ENCODE measurements at places on chromosomes 3 and 15.

- DNase-seq = no peak
Measured at GRCh38 chr15:52731732-52732470, 52.7 kb upstream of the ATOSA start.

DNA sequence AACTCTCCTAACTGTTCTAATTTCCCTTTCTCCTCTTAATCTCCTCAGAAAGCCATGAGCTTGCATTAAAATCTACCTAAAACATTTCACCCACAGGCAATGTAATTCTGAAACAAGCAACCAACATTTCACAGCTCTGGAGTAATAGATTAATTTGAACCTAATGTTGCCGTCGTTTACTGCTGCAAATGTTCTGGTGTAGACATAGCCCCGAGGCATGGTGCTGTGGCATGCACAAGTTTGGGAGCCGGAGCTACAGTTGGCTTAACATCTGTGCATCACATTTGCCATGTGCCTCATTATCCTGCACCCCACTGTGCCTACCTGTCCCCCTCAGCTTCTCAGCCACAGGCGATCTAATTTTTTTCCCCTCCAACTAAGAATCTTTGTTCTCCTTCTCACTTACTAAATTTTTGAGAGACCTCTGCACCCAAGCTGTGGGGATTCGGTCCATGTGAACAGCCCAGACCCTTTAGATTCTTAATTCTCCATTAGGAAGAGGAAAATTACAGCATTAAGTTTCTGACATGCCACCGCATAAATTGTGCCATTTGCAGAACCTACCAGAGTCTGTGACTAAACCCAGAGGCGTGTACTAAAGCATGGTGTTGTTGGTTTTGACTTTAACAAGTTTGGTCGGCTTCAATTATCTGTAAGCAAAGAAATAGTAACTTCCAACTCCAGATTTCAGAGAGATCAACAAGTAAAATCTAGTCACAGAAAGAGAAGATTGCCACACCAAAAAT, 419.2 kb downstream of the MECOM start:
- DNase-seq = no peak

DNA sequence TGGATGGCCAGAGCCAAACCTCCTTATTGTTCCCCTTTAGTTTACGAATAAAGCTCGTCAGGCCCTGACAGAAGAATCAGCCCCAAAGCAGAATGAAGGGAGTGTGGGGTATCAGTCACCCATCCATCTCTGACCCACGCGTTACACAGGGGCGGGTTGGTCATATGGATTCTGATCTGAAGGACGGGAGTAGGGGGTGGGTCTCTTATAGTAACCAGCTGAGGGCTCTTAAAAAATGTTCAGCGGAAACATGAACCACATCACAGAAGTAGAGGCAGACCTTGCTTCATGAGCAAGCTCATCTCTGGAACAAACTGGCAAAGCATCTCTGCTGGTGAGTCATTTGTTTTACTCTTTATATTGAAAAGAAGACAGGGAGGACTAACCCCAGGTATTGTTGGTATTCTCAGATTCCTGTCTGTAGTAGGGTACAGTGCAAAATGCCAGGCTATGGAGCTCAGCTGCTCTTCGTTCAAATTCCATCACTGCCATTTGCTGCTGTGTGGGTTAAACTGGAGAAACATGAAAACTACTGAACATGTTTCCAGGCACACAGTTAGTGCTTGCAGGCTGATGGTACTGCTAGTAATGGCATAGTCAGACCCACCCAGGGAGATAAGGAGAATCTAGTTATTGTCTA, at the start of gene CXCR6:
Gene CXCR6, plus strand, starts transcription at position 258 of the 640 bp plus-strand sequence. CDS start 3,018 bp downstream, outside the sequence.
- no peak for DNase-seq

DNA sequence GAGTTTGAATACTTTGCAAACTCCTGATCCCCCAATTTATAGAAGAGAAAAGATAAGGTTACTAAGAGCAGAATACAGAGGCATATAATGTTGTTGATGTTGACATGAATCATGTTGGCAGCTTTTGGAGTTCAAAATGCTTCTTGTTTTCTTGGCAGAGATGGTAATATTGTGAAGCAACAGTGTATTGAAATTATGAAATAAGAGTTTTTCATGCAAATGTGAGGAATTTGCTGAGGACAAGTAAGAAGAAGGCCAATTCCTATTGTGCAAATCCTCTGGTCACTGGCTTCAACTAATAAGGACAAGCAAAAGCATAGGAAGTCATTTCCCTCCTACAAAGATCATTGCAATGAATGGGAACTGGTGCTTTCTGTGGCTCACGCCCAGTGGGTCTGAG, 126.9 kb upstream of the CHL1 start:
- DNase-seq = no peak

GRCh38 chr3:13870902-13871301, 9.0 kb downstream of the WNT7A start:
- DNase-seq = no peak

- no peak for DNase-seq
Measured at GRCh38 chr3:183794452-183794851, 30.9 kb downstream of the MAP6D1 start.

GRCh38 chr3:130816561-130817445, 70.2 kb upstream of the PIK3R4 start:
- DNase-seq = no peak
